ENCODE measurements at places on chromosomes 6 and 20.

- DNase-seq, result peak; percentile 66
Observed at GRCh38 chr6:130872250-130873095, 45.3 kb downstream of the SMLR1 start.

GRCh38 chr6:26595669-26596269, 984 bp upstream of the ABT1 start:
- DNase-seq, result peak; percentile 94

GRCh38 chr6:109015176-109015575, 79.5 kb downstream of the SESN1 start:
- DNase-seq, result no peak

DNA sequence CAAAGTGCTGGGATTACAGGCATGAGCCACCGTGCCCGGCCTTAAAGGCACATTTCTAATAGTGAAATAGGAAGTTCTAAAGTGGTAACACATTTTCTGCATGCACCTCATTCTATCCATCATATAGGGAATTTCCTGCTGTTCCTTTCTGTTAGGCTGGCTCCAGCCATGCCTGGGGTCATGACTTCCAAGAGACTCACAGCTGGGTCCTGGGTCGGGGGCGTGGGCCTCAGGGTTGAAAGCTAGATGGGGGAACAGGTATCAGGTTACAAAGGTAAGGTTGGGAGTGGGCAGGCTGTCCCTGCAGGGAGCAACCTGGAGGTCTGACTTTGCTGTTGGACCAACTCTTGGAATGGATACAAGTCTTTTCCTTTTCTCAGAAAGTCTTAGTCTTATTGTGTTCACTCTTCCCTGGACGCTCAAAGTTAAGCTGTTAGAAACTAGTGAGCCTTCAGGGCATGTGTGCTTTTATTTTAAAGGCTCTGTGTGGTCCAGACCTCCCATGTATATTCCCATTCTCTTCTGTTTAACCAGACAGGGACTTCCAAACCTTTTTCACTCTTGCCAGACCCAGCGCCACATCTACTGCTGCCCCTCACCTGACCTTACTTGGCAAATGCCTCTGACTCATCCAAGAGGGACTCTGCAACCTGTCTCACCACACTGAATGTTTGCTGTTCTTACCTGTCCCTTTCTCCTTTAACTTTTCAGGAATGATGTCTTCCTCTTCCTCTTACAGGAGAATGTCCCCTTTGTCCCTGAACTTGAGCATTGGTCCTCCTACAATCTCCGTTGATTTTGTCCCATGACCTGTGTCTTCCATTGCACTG, 64.4 kb downstream of the TMEM170B start:
- DNase-seq, result no peak

GRCh38 chr6:17899491-17899890, 87.9 kb downstream of the KIF13A start:
- DNase-seq, result no peak

DNA sequence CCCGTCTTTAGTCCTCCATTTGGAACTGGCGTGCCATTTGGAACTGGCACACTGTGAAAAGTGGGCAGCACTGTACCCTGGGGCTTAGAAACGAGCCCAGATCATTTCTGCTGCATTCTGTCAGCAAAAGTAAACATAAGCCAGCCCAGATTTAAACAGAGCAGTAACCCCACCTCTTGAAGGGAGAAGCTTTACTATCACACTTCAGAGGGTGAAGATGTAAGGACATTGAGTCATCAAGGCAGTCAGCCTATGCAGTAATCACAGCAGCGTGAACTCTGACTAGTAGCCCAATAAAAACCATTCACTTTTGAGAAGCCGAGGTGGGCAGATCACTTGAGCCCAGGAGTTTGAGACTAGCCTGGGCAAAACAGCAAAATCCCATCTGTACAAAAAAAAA, 216.9 kb downstream of the EYA2 start:
- no peak for DNase-seq

GRCh38 chr20:24507182-24507853, 37.9 kb downstream of the SYNDIG1 start:
- no peak for DNase-seq

GRCh38 chr20:64069614-64070243, 6.7 kb downstream of the TCEA2 start:
- DNase-seq, result peak; percentile 58

GRCh38 chr6:118889163-118889562, 4.8 kb upstream of the ASF1A start:
- no peak for DNase-seq

DNA sequence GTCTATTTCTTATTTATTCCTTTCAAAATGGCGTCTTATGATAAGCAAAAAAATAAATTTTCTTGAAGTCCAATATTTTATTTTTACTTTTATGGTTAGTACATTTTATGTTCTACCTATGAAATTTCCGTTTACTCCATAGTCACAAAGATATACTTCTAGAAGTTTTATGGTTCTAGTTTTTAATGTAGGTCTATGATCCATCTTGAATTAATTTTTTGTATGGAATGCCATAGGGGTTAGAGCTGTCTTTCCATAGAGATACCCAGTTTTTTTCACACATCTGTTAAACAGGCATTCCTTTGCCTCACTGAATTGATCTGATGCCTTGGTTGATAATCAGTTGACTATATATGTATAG, 24.9 kb upstream of the ASIP start:
- no peak for DNase-seq

GRCh38 chr20:19260412-19261090, 48.1 kb downstream of the SLC24A3 start:
- DNase-seq, result peak; percentile 56

DNA sequence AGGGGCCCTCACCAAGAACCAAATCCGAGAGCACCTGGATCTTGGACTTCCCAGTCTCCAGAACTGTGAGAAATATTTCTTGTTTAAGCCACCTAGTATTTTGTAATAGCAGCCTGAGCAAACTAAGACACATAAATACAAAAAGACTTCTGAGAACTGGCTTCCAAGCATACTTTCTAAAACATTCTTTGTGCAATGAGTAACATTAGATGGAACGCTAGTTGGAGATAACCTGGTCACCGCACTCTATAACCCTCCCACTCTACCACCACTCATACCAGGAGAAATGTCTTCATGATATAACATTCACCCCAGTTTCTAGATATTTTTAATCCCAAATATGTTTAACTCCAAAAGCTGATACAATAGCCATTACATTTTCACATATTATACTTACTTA, 169.5 kb upstream of the THEMIS start:
- DNase-seq, result no peak

DNA sequence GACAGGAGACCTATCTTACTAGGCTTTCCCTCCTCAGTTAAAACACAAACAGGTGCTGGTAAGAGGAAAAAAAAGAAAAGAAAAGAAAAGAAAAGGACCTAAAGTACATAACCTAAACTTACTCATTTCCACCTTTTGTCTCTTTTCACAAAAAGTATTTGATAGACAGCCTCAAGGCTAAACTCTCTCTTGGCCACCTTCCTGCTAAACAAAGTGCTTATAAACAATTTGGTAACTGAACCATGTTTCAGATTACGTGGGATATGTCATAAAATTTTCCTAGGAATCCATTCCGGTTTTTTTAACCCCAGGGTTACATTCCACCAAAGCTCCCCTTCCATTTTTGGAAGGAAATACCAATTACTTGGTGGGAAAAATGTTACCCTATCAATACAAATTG, 109.0 kb downstream of the PRND start:
- DNase-seq, result no peak

DNA sequence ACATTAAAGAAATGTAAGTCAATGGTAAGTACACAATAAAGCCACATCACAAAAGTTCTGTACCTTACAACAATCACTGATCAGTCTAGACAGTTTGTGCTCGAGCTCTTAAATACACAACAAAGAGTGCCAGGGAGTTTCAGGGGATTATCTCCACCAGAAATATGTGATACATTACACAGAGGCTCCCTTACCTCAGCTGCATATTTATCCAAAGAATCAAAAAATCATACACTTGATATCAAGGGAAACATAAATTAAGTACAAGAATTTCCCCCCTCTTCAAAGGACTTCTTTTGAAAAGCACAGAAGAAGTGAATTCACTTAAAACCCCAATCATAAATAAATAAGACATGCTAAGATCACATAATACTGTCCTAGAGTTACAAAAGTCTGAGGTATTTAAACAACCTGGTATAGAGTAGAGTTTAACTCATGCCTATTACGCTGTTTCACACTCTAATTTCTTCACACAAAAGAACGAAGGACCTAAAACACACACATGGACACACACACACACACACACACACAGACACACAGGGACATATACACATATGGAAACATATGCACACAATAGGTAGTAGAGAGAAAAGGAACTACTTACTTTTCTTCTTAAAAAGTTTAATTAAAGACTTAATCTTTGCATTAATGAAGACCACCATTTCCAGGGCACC, 528 bp downstream of the NHSL1 start:
- DNase-seq, result no peak

GRCh38 chr6:145267076-145267867, 468.0 kb downstream of the EPM2A start:
- DNase-seq, result no peak

DNA sequence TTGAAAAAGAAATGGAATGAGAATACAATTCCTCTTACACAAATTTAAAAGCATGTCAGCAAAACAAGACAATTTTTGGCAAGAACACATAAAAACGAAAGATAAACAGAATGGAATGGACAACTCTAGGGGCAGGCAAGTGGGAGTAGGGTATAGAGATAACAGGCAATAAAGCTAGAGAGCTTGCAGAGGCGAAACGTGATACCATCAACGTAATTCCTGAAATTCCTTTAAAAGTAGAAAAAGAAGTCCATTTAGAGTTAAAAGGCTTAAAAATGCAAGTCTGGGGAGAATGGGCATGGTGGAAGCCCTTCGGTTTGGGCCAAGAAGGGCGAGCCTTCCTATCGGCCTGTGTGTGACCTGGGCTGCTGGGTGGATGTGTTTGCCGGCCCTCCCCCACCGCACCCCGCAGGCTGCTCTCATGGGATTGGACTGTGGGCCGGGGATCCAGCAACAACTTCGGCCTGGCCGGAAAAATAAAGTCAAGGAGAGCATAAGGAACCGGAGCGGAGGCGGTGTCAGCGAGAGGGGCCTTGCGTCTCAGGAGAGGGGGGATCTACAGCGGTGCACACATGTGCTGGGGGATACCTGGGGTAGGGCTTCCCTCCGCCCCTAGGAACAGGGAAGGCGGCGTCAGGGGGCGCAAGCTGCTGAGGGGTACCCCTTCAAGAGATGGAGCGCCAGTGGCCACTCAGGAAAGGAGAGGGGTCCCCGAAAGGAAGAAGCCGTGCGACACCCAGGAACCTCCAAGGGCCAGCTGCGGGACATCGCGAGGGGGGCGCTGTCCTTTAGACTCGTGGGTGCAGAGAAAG, 4.1 kb downstream of the TMEM239 start:
- no peak for DNase-seq

- no peak for DNase-seq
Observed at GRCh38 chr6:145213614-145214013, 521.7 kb downstream of the EPM2A start.

DNA sequence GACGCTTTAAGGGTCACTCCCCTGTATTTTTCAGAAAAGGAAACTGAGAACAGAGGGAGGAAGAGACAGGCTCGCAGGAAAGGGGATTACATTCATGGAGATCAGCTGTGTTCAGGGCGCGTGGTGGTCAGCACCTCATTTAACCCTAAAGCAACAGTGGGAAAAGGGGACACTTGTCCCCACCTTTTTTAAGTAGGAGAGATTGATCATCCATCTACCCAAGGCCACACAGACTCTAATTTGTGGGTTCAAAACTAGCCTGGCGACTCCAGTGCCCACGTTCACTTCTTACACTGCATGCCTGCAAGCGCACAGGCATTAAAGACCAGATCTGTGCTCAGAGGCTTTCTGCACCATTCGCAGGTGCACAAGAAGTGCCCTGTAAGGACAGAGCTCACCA, 167.9 kb upstream of the SNX9 start:
- DNase-seq, result no peak

GRCh38 chr20:5933802-5934436, 16.4 kb downstream of the TRMT6 start:
- peak; percentile 89 for DNase-seq

DNA sequence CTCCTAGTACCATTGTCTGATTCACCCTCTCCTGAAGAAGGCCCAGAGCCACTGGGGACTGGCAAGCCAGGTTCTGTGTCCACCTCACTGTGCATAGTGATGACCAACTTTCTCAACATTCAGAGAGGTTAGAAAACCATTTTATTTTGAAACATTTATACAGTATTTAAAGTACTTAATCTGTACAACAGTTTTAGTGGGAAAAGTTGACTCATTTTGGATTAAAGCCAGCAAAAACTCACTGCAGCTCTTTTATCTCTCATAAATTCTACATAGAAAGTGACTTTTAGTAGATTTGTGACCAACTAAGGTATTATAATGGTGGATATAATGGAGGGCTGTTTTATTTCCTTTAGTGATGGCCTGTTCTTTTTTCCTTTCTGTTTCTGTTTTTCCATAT, 9.7 kb downstream of the TULP4 start:
- DNase-seq, result no peak

GRCh38 chr20:33351696-33352095, 49.6 kb downstream of the CDK5RAP1 start:
- no peak for DNase-seq

Data from NB4 (cell line).